ENCODE measurements at places on chromosomes 12 and 14.

DNA sequence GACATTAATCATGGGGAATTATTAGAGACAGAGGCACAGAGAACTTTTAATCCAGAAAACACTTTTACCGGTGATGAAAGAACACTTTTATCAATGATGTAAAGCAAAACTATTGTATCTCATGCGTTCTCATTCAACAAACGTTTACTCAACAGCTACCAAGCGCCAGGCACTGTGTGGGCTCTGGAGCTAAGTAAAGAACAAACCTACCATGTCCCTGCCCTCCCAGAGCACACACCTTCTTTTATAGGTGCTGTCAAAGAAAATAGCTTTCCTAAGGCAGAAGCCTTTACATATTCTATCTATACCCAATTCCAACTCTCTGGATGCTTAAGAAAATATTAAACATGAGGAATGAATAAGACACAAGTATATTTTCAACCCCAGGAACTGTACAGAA is 91.1 kb downstream of the FOXN3 start:
- no peak for DNase-seq

DNA sequence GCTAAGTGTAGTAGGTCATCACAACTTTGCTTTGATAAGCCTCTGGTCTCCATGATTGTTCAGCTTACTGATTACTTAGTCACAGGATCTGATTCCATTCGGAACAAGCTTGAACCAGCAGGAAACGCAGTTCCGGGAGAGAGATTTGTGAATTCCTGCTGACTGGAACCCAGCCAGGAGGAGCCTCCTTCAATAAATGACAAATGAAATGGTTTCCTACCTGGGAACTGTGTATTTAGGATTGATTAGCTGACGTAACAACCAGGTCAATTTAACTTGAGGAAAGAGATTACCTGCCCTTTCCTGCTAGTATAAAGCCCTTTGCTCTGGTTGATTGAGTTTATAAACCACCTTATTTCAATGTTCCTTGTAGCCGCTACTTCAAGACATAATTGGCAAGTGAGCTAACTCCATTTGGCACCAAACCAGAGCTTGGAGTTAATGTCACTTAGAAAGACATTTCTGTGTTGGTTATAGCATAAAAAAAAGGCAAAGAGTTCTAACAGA is 35.1 kb upstream of the KCNH3 start:
- DNase-seq = no peak

- no peak for DNase-seq
Measured at GRCh38 chr14:76820700-76821099, 5.5 kb upstream of the LRRC74A start.

GRCh38 chr12:86523844-86524243 is 267.7 kb upstream of the MGAT4C start:
- no peak for DNase-seq

DNA sequence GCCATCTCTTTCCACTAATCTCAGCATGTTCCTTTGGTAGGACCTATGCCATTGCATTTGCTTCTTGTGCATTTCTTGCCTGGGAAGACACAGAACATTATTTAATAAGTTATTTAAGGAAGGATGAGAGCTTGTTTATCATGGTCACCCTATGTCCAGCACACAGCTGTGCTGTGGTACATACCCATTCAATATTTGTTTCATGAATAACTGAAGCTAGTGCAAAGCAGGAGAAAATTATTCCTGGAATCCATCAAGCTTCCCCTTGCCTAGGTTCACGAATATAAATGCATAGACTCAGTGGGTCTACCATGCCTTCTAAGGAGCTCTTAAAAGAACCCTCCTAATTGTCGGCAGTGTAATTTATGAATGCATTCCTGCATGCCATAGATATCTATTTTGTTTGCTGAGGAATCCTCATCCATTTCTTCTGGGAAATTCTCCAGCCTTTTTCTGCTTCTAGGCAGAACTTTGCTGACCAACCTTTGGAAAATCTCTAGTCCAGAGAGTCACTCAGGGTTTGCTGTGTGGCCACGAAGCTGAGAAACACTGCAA is 599.8 kb upstream of the TMEM132C start:
- no peak for DNase-seq

Data from activated CD4-positive, alpha-beta T cell treated with anti-CD3 and anti-CD28 coated beads, Interleukin-2, amount 50 U/mL, for 16 hours (primary cell).